ENCODE measurements at places on chromosomes 5 and 9. TPM values are rescaled to one million over a fixed set of nuclear protein-coding genes. Genes with fewer than 3 reads are reported as not detected.

DNA sequence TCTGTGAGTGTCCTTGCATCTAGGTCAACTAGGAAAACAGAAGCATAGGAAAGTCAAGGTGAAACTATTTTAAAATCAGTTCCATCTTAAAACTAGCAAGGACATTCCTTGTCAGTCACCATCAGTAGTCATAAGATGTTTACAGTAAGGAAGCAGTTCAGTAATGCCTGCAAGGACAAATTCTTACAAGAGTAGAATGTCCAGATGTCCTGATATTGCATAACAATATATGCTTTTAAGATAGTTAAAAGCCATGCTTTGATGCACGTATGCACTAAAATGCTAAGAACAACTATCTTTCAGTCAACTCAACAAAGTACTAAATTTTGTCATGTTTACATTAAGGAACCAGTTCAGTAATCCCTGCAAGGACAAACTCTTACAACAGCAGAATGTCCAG is 11.3 kb upstream of the SVEP1 start:
- no peak overlapping the region for H3K4me3 ChIP-seq
- no peaks in the 10 kb centered on the region for H3K36me3 ChIP-seq
- DNase-seq, result no peak
- no peak overlapping the region for H3K27ac ChIP-seq
- no peaks in the 10 kb centered on the region for H3K27me3 ChIP-seq

- no peak overlapping the region for H3K27ac ChIP-seq
- no peak for DNase-seq
- H3K4me3 ChIP-seq, result no peak overlapping the region
- peaks cover 8% of the 10 kb centered on the region for H3K4me1 ChIP-seq
Measured at GRCh38 chr9:3875361-3876132, 349.7 kb upstream of the RFX3 start.

GRCh38 chr9:32334112-32334511 is 50.3 kb upstream of the ACO1 start:
- no peak for DNase-seq
- no peaks in the 10 kb centered on the region for H3K27me3 ChIP-seq
- H3K4me1 ChIP-seq, result no peaks in the 10 kb centered on the region
- H3K4me3 ChIP-seq, result no peak overlapping the region
- H3K36me3 ChIP-seq, result no peaks in the 10 kb centered on the region
- H3K27ac ChIP-seq, result no peak overlapping the region

PCDHA12 gene
- not detected for total RNA-seq

DNA sequence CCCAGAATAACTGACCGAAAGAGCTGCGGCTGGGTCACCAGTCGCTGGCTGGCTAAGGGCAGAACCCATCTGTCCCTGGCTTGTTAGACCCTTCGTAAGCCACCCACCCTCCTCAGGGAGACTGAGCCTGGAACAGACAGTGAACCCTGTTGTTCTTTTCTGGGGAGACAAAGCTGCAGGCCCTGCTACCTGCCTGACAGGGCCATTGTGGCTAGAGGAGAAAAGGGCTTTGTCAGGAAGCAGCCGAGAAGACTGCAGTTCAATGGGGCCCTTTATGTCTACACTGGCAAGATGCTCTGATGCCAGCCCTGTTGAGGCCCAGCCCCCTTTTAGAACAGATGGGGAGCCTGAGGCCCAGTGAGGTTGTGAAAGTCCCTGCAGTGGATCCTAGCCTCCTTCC is 3.7 kb upstream of the NIPAL4 start:
- H3K36me3 ChIP-seq, result no peaks in the 10 kb centered on the region
- H3K4me3 ChIP-seq, result no peak overlapping the region
- peaks cover 33% of the 10 kb centered on the region for H3K27me3 ChIP-seq
- no peak for DNase-seq

DNA sequence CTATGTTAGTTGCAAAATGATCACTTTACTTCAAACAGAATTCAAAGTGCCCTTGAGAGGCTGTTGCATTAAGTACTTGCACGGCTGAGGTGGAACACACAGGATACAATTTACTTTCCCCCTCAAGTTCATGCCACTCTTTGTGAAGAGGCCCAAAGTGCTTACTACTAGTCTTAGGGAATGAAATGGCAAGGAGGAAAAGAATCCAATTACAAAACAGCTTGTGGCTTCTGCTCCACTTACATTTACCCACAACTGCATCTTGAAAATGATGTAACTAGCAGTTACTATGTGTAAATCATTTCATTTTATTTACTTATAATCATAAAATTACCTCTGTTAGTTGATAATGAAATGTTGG is 14.6 kb downstream of the FOXD1 start:
- H3K4me3 ChIP-seq, result no peak overlapping the region
- no peak for DNase-seq
- H3K27me3 ChIP-seq, result peaks cover 78% of the 10 kb centered on the region
- peaks cover 3% of the 10 kb centered on the region for H3K36me3 ChIP-seq
- no peak overlapping the region for H3K27ac ChIP-seq
- H3K4me1 ChIP-seq, result peaks cover 10% of the 10 kb centered on the region

GRCh38 chr9:122835313-122835731 is 6.9 kb upstream of the PDCL start:
- H3K4me3 ChIP-seq, result peak overlapping the region; percentile 60
- H3K27me3 ChIP-seq, result no peaks in the 10 kb centered on the region
- peaks cover 19% of the 10 kb centered on the region for H3K4me1 ChIP-seq
- peak; percentile 15 for DNase-seq

GRCh38 chr5:75239681-75240080 is 3.0 kb upstream of the ANKRD31 start:
- no peak for DNase-seq
- no peaks in the 10 kb centered on the region for H3K27me3 ChIP-seq
- H3K4me3 ChIP-seq, result no peak overlapping the region
- H3K36me3 ChIP-seq, result no peaks in the 10 kb centered on the region
- no peak overlapping the region for H3K27ac ChIP-seq

Data from activated T-cell treated with anti-CD3 and anti-CD28 coated beads, Interleukin-2, amount 50 U/mL, for 72 hours (primary cell).